Activated T-helper 1 cell treated with anti-CD3 and anti-CD28 coated beads, Interleukin-2, amount 50 U/mL, for 16 hours (primary cell): ENCODE measurements at places on chromosomes 13 and 19.

DNA sequence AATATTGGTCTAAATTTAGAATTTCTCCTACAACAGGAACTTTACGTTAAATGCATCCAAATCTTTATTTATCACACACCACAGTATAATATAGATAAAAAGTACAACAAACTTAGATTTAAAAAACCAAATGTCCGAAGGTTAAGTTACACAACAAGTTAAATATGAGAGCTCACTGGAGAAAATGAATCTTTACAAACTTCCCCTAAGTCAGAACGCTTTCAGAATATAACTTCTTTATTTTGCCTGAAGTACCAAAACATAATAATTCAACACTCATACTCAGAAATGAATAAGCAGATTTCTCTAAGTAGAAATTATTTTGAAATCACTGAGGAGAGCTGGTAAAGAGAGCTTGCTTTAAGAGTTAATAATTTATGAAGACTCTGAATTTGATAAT, 33.8 kb downstream of the TSC22D1 start:
- DNase-seq, result no peak

GRCh38 chr19:41206926-41207750, 11.9 kb upstream of the AXL start:
- DNase-seq, result no peak

- DNase-seq, result no peak
These were observed 5.0 kb downstream of the LGALS14 start for GRCh38 chr19:39709026-39709872.

- no peak for DNase-seq
These were observed 9.8 kb upstream of the SIGLEC12 start for GRCh38 chr19:51511353-51511752.

DNA sequence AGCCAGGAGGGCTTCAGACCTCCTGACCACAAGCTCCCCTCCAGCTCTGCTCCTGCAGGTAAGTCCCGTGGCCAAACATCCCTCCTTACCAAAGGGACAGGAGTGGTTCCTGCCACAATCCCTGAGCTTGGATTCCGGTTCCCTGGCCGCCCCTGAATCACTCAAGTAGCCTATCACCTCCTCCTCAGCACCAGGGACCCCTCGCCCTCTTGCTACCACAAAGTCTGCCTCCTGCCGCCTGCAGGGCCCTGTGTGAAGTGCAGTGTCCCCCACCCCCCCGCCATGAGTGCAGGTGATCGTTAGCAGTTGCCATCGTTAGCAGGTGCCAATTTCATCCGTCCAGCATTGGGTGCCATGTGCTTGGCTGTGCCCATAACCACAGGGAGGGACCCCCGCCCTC, 40.8 kb upstream of the RANBP3 start:
- DNase-seq, result no peak

- DNase-seq, result no peak
These were observed 368.7 kb downstream of the LIG4 start for GRCh38 chr13:107846642-107847041.

GRCh38 chr13:112669881-112670499, 19.8 kb upstream of the ATP11A start:
- DNase-seq, result no peak

GRCh38 chr13:58500938-58501337, 869.4 kb downstream of the PCDH17 start:
- no peak for DNase-seq

DNA sequence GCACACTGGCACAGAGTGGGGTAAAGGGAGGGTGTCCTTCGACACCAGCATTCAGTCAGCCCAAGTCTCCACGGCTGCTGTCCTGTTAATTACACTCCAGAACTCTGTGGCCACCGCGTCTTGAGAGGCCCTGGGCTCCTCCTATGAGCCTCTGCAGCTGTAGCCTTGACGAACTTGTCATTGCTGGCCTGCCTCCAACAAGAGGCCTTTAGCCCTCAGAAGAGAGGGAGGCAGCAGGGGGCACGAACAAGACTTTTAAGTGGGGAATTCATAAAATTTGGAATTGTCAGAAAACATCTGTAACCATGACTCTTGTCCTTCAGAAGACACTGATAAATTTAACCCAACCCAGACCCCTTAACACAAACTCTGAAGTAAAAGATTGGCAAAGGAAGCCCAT, 241.9 kb downstream of the UQCRFS1 start:
- DNase-seq, result no peak

- no peak for DNase-seq
These were observed 569 bp downstream of the DLEU7 start for GRCh38 chr13:50842990-50843256.

GRCh38 chr13:101747039-101747438, 294.6 kb downstream of the ITGBL1 start:
- no peak for DNase-seq

DNA sequence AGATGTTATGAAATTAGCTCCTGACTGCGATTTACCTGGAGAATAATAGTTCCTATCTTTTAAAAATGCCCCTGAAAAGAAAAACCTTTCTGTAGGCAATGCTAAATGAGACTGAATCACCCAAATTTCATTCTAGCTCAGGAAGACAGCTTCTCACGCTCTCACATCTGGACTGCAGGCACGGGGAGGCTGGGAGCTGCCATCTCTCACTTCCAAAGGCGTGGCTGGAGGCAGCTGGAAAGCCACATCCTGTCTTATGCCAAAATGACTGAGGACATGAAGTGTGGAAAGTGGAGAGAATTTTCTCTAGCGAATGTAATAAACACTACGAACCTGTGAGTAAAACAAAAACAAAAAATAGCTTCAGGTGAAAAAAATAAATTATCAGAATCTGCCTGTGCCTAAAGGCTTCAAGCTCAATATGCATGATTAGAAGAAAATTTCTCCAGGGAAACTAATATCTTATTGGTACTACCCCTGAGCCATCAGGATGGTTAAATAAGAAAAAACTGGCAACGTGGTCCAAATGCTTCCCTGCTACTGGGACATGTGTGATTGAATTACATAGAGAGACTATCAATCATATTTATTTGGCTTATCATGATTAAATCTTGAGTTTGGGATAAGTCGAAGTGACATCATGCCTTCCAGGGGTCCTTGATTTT, 58.1 kb upstream of the UBL3 start:
- DNase-seq, result no peak

DNA sequence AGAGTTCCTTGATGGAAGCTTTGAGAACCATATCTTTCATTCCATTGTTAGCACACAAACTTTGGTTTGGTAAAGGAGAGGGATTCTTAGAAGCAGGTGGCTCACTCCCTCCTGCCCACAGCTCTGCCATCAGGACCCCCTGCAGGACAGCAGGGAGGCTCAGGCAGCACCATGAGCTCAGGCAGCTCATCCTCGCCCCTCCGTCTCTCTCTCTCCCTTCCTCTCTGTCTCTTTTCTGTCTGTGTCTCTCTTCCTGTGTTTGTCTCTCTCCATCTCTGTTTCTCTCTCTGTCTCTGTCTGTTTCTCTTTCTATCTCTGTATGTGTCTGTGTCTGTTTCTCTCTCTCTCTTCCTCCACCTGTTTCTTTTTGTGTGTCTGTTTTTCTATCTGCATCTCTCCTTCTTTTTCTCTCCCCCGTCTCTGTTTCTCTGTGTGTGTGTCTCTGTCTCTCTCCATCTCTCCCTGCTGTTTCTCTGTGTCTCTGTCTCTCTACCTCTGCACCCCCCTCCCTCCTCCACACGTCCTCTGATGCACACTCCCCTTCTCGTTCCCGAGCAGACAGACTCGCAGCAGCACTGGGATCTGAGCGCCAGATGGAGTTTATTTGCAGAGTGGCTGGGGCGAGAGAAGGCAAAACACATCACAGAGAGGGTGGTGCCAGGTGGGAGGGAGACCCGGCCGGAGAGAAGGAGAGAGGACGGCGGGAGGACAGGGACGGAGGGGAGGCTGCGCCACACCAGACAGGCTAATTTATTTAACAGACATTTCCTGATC, 8.7 kb downstream of the SBK2 start:
- DNase-seq, result no peak

DNA sequence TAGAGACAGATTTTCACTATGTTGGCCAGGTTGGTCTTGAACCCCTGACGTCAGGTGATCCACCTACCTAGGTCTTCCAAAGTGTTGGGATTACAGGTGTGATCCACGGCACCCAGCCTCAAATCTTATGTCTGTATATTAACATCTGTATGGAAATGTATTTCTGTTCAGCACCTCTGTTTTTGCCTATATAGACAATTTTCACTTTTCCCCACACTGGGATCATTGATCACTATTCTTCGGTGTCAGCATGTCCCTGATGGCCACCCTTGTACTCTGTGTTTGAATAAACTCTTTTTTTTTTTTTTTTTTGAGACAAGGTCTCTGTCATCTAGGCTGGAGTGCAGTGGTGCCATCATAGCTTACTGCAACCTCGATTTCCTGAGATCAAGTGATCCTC, 3.2 kb upstream of the ZNF627 start:
- DNase-seq, result no peak

DNA sequence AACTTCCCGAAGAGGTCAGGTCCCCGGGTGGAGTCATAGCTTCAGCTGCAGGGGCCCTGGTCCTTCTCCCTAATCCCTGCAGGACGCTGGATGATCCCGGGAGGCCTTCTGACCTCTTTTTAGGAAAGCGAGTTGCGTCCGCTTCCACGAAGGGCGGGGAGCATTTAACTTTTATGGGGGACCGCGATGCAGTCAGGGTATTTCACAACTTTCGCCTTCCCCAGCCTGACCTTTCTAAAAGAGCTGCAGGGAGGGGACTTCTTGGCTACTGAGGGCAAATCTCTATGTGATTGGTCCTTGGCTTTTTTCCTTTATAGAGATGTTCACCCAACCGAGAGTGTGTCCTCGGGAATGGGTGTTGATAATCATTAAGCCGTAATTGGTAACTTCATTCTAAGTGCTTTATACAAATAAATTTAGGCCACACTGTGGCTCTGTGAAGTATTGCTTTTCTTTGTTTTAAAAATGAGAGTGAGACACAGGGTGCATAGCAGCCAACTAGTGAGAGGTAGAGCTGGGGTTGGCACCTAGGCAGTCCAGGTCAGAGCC, 778 bp downstream of the ZNF230 start:
- no peak for DNase-seq

DNA sequence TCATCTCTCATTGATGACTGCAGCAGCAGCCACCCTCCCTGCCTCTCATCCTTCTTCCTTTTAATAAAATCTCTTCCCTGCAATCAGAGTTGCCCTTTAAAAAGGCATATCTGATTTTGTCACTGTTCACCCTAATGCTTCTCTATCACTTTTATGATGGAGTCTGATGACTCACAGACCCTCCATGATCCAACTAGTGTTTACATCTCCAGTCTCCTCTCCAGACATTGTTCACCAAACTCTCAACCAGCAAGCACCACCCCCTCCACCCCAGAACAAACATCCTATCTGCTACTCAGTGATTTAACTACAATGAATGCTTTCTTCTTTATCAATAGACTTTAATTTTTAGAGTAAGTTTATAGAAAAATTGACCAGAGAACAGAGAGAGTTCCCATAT, 59.5 kb downstream of the TNFSF11 start:
- no peak for DNase-seq

DNA sequence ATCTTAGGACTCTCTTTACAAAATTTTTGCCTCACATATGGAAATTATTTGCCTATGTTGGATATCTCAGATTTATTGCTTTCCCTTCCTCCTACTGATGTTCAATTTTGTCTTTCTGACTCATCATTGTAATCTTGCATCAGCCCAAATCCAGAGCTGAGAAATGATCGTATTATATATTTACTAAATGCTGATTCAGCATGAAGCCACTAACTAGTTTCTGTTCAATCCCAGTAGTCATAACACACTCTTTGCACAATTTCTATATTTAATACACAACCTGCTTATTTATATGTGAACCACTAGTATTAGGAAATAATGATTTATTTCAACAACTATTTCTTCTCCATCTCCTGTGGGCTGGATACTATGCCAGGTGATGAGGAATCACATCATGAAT, 161.1 kb upstream of the PCDH17 start:
- no peak for DNase-seq

DNA sequence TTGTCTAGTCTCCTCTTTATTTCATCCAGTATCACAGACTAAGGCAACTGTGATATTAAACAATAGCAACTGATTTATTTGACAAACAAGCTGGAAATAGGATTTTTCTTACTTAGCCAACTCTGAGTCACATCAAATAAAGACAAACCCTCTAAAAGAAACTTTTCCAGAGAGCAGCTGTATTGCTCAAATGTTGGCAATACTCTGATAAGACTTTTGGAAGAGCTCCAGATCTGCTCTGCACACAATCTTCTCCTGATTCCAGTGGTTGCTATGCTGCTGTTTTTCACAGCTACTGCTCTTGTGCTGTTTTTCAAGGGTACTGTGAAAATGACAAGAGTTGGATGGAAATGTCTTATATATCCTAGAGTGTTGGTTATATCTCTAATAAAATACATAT, 1479.2 kb downstream of the SLITRK5 start:
- no peak for DNase-seq

GRCh38 chr13:73162912-73163911, 104.4 kb downstream of the KLF5 start:
- DNase-seq, result no peak
